ENCODE measurements at places on chromosomes 5 and 9.

DNA sequence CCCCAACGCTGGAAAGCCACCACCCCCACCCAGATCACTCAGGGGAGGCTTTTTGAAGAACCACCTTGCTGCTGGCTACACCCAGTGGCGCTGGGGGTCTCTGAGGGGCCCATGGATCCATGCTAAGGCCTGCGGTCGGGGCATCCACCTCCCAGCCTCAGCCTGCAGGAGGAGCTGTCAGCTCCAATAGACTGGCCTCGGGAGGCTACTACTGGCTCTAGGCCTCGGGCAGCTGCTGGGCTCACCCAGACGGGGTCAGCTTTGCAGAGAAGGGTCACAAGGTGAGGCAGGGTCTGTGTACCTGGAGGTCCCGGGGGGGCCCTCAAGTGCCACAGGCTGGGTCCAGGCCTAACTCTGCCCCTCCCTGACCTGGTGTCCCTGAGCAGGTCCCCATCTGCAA, 193.7 kb downstream of the OLFM1 start:
- no peak for DNase-seq

DNA sequence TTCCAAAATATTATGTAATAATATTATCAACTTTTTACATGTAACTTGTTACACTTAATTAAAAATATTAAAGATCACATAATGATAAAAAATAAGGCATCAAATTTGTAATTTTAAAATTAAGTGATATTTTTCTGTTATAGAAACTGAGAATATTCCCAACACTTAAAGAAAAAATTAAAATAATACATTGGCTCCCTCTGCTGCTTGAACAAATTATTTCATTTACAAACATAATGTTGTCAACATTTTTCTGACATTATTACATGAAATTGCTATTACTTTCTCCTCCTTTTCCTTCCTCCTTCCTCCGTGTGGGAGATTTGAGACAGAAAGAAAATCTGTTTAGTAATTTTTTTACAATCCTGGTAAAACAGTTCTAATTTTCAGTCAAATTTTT, 42.3 kb downstream of the RNF180 start:
- peak; percentile 9 for DNase-seq

- no peak for DNase-seq
These were observed 63.3 kb downstream of the CWC27 start for GRCh38 chr5:64831996-64832395.

DNA sequence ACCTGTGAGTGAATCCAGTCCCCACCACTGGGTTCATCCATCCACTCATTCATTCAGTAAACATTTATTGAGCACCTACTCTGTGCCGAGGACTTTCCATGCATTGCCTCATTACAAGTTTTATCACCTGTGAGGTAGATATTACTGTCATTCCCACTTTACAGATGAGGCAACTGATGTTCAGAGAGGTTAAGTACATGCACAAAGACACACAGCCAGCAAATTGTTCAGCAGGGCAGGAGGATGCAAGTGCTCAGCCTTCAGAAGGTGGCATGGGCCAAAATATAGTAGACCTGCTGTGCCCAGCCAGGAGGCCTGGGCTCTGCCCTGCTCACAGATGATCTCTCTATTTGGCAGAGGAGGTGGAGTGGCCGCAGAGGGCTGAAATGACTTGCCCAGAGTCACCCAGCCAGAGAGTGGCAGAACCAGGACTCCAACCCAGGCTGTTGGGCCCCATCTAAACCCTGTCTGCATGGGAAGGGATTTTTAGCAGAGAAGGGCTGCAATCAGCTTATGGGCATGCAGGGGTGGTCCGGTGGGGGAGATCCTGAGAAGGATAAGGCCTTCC, 7.6 kb upstream of the NEURL1B start:
- no peak for DNase-seq

DNA sequence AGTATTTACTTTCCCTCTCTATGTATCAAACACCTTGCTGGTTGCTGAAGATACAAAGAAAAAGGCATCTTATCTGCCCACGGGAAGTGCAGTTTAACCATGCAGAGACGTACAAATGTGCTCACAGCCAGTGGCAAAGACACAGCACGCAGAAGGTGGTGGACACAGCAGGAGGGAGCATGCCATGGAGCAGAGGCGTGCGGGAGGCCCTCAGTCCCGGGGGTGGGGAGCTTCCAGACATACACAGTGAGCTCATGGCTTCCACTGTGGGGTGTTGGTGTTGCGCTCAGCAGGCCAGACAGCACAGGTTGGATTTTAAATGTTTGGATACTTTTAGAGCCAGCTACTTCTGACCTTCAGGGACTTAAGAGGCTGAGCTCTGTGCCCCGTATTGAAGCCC, 8.8 kb upstream of the BARX1 start:
- no peak for DNase-seq

DNA sequence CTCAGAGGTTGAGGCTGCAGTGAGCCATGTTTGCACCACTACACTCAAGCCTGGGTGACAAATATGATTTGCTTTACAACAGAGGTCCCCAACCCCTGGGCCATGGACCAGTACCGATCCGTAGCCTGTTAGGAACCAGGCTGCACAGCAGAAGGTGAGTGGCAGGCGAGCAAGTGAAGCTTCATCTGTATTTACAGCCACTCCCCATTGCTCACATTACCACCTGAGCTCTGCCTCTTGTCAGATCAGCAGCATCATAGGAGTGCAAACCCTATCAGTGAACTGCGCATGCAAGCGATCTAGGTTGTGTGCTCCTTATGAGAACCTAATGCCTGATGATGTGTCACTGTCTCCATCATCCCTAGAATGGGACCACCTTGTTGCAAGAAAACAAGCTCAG, 42.5 kb downstream of the SAXO1 start:
- no peak for DNase-seq

GRCh38 chr9:116555119-116555518, 132.0 kb upstream of the TRIM32 start:
- no peak for DNase-seq

DNA sequence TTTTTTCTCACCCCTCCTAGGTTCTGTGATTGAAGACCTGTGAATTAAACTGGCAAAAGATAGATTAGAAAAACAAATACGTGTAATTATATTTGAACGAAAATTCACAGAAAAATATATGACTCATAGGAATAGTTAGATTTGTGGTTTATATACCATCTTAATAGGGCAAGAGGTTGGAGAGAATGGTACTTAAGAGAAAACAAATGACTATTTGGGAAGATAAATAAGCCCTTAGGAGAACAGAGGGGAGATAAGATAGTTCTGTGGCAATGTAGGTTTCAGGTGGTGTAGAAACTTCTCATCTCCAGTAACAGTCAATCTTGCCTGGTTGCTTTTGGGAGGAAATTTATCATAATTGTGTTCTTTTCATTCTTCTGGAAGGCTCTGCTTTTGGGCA, 122.0 kb downstream of the PRDM9 start:
- no peak for DNase-seq

GRCh38 chr9:134628354-134628736, 13.3 kb upstream of the COL5A1 start:
- DNase-seq, result no peak

All from foreskin melanocyte (primary cell).